Stimulated activated CD8-positive, alpha-beta memory T cell treated with anti-CD3 and anti-CD28 coated beads, Interleukin-4, amount 100 ng/mL, for 4 hours (primary cell): ENCODE measurements at places on chromosomes 16 and 17.

DNA sequence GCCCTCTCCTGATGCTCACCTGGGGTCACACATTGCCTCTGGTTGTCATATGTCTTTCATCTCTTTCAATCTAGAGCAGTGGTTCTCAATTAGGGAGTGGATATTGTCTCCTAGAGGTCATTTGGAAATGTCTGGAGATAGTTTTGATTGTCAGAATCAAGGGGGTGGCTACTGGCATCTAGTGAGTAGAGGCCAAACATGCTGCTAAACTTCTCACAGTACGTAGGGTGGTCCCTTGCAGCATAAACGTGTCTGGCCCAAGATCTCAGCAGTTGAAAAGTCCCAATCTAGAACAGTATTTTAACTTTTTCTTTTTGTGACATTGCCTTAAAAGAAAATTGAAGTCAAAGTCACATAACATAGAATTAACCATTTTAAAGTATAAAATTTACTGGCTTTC is 30.5 kb upstream of the SLC5A10 start:
- no peak for DNase-seq

DNA sequence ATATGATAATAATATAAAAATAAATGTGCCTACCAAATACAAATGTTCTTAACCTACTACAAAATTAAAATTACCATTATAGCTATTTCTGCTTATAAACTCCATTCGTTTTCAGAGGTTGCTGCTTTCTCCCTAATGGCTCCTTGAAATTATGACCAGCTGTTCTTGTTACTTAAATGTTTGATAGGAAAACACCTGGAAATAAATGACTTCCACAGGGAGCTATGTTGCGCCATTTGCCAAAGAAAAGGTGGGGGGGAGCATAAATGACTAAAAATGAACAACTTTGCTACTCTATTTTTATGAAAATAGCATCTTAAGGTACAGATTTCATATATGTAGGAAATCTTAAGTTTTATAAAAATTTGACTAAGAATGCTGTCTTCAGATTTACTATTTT is 157.5 kb upstream of the MON1B start:
- DNase-seq, result no peak

- DNase-seq, result no peak
These were observed 8.0 kb downstream of the PRSS27 start for GRCh38 chr16:2712063-2712441.

DNA sequence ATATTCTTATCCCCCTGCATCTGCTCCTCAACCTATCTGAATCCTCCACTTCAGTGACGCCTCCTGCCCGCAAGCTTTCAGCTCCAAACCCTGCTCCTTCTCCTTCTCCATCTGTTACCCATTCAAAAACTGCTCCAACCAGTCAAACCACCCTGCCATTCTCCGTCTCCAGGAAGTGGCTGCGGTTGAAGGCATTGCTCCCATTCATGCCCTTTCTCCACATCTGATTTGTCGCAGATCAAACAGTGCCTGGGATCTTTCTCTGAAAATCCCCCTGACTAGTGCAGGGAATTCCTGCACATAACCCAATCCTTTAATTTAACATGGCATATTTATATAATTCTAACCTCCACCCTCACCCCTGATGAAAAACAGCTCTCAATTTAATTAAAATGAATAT is 56.3 kb downstream of the SLFN5 start:
- no peak for DNase-seq

DNA sequence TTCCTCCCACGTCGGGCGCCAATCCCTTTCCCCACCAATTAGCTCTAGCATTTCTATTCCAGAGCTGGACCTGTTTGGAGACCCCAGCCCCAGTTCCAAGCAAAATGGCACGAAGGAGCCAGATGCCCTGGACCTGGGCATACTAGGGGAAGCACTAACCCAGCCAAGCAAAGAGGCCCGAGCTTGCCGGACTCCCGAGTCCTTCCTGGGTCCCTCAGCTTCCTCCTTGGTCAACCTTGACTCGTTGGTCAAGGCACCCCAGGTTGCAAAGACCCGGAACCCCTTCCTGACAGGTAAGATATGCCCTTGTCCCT is 5.6 kb upstream of the SPATA20 start:
- no peak for DNase-seq

DNA sequence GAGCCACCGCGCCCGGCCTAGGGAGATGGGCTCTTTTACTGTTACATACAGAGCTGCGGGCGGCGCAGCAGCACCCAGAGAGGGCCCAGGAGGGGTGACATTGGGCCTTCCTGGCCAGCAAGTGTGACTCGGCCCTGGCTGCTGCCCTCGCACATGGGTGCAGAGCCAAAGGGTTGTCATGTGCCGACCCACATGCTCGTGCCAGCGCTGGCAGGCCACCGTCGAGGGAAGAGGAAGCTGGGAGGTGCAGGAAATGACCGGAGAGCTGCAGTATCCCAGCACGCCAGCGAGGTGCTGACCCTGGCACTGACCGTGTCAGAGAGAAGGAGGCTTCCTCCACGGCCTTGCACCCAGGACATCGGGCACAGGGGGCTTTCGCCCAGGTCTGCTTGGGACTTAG is 8.0 kb downstream of the ENDOV start:
- DNase-seq, result no peak

DNA sequence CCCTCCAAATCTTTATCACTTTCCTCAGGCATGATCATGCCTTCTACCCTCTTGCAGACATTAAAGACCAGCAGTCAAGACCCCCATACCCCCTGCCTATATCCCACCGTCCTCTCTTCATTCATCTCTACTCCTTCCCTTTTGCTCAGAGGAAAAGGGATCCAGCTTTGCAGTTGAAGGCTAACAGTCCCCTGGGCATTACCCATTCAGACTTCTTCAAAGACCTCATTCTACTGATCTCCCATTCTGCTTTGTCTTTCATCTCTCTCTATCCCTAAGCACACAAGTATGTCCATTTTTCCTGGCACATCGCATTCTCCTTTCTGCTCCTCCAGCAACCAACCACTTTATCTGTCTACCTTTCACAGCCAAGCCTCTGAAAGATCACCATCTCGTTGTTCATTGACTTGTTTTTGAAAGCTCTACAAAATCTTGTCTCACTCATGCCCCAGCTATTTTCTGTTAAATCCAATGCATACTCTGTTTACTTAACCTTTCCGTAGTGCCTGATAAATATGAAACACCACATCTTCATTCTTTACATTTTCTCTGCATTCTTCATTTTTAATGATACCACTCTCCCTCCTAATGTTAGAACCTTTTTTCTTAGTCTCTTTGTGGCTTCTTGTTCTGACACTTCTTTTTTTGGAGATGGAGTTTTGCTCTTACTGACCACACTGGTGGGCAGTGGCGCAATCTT is 14.1 kb upstream of the LCMT1 start:
- no peak for DNase-seq

GRCh38 chr17:73731733-73732132 is 87.5 kb upstream of the SDK2 start:
- no peak for DNase-seq

DNA sequence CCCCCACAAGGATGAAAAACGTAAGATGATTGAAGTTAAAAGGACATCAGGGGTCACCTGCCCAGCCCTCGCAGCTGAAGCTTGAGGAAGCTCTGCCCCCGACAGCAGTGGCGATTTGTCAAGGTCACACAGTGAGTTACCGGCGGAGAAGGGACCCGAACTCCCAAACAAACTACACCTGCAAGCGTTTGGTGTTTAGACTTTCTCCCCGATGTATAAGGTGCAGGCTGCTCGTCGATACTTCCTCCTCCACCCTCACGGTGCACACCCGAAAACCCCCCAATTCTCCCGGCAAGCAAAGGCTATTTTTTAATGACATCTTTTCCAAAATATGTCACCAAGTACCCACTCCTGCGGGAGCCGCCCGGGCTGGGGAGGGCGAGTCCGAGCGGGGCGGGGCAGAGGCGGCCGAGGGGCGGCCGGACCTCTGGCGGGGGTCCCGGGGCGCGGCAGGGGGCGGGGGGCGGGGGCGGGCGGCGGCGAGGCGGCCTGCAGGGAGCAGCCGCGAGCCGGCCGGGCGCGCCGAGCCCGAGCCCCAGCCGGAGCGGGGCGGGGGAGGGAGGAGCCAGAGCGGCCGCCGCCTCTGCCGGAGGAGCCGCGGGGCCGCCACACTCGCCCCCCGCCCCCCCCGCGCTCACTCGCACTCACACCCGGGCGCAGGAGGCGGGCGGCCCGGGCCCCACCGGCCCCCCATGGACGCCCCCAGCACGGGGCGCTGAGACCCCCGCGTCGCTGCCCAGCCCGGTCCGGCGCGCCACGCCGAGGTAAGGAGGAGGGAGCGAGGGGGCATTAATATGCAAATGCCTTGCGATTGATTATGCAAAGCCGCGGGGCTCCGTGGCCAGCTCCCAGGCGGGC is at the start of gene THRA:
Gene THRA, plus strand, starts transcription at position 637 of the 858 bp plus-strand sequence. CDS start 11,524 bp downstream, outside the sequence.
- no peak for DNase-seq

GRCh38 chr17:44864831-44865230 is 17.1 kb downstream of the HIGD1B start:
- no peak for DNase-seq

DNA sequence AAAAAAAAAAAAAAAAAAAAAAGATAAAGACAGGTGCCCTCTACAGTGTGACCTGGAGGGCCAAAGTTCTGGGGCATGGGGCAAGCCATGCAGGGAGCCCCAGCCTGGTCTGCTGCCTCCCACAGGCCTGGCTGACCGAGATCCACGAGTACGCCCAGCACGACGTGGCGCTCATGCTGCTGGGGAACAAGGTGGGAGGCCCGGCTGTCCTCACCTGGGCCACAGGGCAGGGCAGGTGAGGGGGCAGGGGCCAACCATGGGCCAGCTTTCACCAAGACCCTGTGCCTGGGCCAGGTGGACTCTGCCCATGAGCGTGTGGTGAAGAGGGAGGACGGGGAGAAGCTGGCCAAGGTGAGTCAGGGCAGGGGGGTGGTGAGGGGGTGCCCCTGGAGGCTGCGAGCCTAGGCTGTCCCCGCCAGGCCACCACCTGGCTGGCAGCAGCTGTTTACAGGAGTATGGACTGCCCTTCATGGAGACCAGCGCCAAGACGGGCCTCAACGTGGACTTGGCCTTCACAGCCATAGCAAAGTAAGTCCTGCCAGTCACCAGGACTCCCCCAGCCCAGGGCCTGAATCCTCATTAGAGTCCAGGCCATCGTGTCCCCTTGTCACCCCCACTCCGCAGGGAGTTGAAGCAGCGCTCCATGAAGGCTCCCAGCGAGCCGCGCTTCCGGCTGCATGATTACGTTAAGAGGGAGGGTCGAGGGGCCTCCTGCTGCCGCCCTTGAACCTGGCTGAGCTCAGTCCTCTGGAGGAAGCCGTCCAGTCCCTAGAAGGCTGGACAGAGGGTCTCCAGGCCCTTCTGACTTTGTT is 2.7 kb upstream of the TRAF7 start:
- no peak for DNase-seq

GRCh38 chr16:76518781-76519180 is 241.6 kb downstream of the CNTNAP4 start:
- no peak for DNase-seq

- no peak for DNase-seq
These were observed 85.0 kb upstream of the DNAJA2 start for GRCh38 chr16:47058295-47059086.

DNA sequence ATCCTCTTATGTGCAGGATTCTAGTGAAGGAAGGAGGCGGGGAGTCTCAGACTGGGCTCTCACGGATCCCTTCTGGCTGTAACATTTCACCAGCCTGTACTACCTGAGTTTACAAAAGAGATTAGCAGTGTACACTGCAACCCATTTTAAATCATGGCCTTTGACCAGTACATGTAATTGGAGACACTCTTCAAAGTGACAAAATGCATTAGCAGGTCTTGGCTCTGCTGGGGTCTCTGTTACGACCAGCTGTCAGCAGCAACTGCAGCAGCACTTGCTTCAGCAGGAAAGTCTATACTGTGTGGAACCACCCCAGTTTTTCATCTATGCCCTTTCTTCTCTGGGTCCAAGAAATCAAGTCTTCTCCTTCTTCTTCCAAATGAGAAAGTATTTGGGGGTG is 322.8 kb upstream of the ASIC2 start:
- no peak for DNase-seq

DNA sequence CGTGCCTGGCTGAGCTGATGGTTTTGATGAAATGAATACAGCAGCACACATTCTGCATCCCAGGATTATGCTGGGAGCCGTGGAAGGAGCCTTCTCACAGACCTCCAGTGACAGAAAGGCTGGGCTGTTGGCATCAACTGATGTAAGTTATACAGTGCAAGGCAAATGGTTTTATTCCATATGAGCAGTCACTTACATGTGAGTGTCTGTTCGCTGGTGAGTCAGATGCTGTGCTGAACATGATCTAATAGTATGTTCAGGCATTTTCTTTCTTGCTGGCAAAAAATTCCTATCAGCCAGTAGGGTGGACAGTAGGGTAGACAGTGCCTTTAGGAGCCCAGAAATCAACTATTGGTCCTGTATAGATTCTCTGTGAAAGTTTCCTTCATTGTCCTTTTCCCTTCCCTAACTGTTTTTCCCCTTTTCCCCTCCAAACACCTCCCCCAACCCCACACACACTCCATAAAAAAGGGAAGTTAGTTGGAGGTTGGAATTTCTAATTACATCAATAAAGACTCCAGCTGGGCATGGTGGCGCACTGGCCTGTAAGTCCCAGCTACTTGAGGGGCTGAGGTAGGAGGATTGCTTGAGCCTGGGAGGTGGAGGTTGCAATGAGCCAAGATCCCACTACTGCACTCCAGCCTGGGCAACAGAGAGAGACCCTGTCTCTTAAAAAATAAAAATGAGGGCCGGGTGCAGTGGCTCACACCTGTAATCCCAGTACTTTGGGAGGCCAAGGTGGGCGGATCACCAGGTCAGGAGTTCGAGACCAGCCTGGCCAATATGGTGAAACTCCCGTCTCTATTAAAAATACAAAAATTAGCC is 36.2 kb downstream of the LDHD start:
- no peak for DNase-seq

- DNase-seq, result no peak
These were observed 34.1 kb downstream of the TK2 start for GRCh38 chr16:66515596-66516508.
